ENCODE measurements at places on chromosomes 1 and 21.

- no peak for DNase-seq
These were observed 26.8 kb upstream of the MACF1 start for GRCh38 chr1:39177706-39178105.

DNA sequence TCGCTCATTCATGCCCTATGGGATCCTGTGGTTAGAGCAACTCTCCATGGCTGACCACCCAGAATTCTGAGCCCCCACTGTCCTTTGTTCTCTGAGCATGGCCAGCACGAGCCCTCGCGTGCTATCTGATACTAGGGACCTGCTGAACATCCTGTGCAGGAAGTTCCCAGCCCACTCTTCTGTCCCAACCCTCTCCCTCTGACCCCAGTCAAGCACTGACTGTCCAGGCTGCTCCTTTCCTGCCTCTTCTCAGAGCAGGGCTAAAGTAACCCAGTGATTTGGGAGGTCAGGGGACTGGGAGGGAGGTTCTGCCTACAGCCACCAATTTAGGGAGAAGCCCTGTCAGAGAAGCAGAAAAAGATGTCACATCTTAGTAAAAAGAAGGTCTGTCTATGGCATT, 21.2 kb downstream of the CYP4B1 start:
- no peak for DNase-seq

GRCh38 chr1:27506703-27507102, 16.7 kb upstream of the WASF2 start:
- no peak for DNase-seq

DNA sequence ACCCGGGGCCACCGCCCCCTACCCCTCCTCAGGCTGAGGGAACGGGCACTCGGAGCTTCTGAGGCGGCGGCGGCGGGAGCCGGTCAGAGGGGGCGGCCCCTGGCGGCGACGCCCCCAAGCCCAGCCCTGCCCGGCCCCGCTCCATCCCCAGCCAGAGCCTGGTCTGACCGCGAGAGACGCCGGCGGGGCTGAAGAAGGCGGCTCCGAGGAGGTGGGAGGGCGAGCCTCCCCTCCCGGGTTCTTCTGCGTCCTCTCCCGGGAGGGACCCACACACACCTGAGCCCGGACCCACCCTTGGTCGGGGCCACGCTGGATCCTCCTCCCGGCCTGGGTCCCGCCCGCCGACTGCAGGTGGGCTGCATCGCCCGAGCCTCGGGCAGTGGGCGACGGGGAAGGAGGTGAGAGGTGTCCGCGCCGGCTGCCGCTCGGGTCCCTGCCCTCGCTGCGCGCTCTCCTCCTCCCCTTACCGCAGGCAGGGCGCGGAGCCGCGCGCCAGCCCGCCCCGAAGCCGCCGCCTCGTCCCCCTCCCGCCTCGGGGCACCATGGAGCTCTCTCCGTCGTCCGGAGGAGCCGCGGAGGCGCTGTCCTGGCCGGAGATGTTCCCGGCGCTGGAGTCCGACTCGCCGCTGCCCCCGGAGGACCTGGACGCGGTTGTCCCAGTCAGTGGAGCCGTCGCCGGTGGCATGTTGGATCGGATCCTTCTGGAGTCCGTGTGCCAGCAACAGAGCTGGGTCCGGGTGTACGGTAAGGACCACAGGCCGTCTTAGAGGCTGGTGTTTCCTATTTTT, at the start of gene RASAL2:
Gene RASAL2 (plus strand): TSS at position 154 of the 788 bp plus-strand sequence. CDS start 389 bp downstream, at position 543.
- no peak for DNase-seq

DNA sequence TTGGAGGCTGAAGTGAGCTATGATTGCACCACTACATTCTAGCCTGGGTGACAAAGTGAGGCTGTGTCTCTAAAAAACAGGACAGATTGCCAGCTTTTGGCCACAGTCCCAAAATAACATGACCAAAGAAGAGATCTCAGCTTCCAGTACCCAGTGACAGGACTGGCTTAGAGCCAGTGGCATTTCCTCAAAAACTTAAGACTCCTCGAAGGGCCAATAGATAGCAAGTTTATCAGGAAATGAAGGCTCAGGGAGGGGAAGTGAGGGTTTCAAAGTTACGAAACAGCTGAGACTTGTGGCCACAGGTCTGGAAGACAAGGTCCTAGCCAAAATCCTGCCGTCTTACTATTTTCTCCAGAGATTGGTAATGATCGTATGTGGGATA, 6.3 kb upstream of the TMEM39B start:
- DNase-seq = no peak

GRCh38 chr1:186882372-186883134, 53.8 kb downstream of the PLA2G4A start:
- no peak for DNase-seq

GRCh38 chr1:234618737-234619049, 8.7 kb upstream of the IRF2BP2 start:
- DNase-seq = no peak

- no peak for DNase-seq
These were observed 97.5 kb downstream of the DMRTB1 start for GRCh38 chr1:53556657-53557227.

GRCh38 chr1:157682710-157683437, 17.7 kb downstream of the FCRL3 start:
- DNase-seq = no peak

DNA sequence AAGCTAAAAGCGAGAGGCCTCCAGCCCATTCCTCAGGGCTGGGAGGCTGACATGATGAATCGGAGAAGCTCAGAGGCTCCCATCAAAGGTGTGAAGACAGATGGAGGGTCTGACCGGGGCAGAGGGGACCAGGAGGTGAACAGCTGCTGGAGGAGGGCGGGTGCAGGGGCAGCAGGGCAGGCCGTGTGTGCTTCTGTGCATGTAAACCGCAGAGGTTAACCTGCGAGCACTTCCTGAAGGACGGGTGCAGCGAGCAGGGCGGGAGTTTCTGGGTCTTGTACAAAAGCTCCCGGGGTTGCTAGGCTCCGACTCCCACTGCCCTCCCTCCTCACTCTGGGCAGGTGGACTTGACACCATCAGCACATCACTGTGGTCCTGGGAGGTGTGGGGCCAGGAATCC, 75.2 kb downstream of the PAX7 start:
- DNase-seq = no peak

GRCh38 chr21:24716281-24716918, 890.9 kb downstream of the MRPL39 start:
- DNase-seq = no peak

DNA sequence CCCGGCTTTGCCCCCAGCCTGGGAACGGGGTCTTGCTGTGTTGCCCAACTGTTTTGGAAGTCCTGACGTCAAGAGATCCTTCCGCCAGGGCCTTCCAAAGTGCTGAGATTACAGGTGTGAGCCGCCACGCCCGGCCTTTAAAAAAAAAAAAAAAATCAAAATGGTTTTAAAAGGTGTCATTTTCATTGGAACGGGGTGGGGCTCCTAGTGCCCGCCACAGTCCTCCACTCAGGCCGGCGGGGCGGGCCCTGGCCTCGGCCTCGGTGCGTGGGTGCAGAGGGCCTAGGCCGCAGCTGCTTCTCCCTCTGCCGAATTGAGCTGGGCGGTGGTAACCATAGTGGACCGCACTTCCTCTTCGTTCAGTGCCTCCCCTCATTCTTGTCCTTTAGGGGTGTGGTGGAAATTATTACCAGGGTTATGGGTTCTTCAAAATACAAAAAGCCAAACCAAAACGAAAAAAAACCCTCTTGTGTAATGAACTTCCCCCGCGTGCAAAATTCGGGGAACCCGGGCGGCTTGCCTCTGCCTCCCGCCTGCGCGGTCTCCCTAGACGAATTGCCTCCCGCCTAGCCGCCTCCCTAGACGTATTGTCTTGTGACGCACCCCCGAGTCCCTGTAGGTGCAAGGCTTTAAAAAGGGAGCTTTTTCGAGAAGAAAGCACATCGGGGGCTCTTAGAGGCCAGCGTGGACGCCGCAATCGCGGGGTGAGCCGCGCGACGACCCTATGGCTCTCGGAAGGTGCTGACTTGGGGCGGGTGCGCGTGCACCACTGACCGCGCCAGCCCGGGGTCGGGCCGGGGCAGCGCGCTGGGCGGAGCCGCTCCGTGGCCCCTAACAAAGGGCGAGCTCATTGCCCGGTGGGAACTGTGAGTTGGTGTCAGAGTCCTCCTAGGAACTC, 10.5 kb upstream of the SPEN start:
- DNase-seq = no peak

DNA sequence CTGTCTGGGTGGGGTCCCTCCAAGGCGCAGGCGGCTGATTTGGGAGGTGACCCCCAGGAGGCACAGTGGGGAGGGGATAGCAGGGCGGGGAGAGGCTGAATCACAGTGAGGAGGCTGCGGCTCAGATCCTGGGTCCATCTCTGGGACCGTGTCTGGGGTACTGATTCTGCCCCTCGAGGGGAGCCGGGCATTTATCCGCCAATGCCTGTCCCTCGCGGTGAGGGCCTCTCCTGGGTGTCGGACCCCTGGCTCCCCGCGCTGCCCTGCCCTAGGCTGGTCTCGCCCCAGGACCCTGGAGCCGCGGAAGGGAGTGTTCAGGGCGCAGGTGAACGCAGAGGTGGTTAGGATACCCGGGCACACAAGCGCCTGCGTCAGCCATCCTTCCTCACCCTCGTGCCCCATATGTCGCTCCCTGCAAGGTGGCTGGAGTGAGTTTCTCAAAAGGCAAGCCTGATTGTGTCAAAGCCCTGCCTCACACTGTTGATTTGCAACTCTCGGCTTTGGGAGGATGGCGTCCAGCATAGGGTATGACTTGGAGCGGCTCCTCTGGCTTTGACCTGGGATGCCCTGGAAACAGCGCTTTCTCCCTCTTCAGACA, 530.9 kb downstream of the PTPRU start:
- DNase-seq = no peak

GRCh38 chr1:34710812-34711211, 44.0 kb upstream of the GJB5 start:
- no peak for DNase-seq

GRCh38 chr1:55346586-55346985, 131.4 kb upstream of the USP24 start:
- no peak for DNase-seq

GRCh38 chr1:1055841-1056736, 18.0 kb downstream of the RNF223 start:
- no peak for DNase-seq

GRCh38 chr1:200970771-200971427, 52.6 kb downstream of the KIF21B start:
- DNase-seq = no peak

- DNase-seq = no peak
These were observed 14.4 kb upstream of the BARHL2 start for GRCh38 chr1:90731382-90732050.

DNA sequence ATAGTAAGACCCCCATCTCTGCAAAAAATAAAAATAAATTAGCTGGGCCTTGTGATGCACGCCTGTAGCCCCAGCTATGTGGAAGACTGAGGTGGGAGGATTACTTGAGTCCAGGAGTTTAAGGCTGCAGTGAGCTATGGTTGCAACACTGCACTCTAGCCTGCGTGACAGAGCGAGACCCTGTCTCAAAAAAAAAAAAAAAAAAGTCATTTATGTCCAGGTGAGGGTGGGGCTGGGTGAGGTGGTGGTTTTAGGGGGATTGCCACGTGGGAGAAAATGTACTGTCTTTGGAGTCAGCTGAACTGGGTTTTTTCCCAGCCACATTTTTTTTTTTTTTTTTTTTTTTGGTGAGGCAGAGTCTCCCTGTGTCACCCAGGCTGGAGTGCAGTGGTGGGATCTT, 6.7 kb downstream of the PIK3CD start:
- no peak for DNase-seq

DNA sequence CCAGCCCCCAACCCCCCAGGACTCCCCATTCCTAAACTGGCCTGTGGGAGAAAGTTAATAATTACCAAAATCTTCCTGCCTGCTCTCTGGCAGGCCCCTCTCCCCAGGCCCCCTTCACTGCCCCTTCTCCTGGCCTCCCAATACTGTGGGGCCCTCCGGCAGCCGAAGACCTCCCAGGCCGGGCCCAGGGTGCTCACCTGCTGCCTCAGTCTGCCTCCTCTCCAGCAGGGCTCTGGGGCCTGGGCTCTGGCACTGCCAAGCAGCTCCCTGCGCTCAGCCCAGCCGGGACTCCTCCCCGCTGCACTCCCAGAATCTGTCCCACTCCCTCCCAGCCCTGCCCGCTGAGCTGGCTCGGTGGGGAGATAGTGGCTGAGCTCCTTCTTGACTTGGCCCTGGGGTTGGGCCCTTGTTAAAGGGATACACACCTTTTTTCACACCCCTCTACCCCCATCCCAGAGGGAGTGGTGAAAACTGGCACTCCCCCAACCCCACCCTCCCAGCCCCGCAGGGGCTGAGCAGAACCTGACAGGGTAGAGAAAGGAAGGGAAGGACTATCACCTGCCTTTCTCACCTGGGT, at the start of gene S100A16:
Gene S100A16 (minus strand): TSS at position 383 of the 577 bp plus-strand sequence. CDS start 4,986 bp downstream, outside the sequence.
- DNase-seq = no peak

GRCh38 chr1:37947364-37947763, 511 bp upstream of the INPP5B start:
- DNase-seq = no peak

GRCh38 chr1:205989786-205990185, 13.4 kb downstream of the RAB7B start:
- DNase-seq = no peak

DNA sequence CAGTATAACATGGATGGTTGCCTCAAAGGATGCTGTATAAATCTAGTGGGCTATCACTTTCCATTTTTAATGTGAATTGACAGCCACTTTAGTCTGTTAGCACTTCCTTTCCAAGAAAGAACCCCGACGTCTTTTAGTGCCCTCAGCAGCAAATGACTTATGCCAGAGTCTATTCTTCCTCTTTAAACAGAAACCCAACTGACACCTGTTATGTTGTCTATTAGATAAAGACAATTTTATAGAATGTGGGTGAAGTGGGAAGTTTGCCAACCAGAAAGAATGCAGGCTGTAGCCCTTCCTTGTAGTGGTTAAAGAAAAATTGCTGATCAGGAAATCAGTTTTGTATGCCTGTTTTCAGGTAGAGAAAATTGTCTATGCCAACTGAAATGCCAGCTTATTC, 344.9 kb downstream of the ZNF326 start:
- no peak for DNase-seq

- no peak for DNase-seq
These were observed 50.8 kb upstream of the SLC22A15 start for GRCh38 chr1:115925467-115925866.

GRCh38 chr1:116907351-116907750, 2.4 kb upstream of the PTGFRN start:
- no peak for DNase-seq

GRCh38 chr1:177190308-177190970, 19.7 kb downstream of the BRINP2 start:
- no peak for DNase-seq

DNA sequence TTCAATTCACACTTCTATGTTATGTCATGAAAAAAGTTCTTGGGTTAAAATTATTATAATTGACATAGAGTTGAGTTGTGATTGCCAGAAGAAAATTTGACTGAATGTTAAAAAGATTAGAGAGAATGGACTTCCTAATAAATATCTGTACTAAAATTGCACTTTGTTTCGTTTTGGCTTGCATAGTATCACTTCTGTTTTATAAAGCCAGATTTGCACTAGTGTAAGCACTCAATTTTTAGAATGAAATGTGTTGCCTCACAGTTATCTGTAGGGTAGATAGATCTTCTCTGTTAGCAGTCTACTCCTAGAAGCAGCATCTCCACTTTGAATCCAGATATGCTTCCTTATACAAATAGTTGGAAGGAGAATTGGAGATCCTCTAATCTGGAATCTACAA, 95.2 kb upstream of the MPC2 start:
- no peak for DNase-seq

GRCh38 chr21:39022466-39022862, 160.8 kb downstream of the PSMG1 start:
- DNase-seq = no peak
